ENCODE measurements at places on chromosomes 16 and 17.

DNA sequence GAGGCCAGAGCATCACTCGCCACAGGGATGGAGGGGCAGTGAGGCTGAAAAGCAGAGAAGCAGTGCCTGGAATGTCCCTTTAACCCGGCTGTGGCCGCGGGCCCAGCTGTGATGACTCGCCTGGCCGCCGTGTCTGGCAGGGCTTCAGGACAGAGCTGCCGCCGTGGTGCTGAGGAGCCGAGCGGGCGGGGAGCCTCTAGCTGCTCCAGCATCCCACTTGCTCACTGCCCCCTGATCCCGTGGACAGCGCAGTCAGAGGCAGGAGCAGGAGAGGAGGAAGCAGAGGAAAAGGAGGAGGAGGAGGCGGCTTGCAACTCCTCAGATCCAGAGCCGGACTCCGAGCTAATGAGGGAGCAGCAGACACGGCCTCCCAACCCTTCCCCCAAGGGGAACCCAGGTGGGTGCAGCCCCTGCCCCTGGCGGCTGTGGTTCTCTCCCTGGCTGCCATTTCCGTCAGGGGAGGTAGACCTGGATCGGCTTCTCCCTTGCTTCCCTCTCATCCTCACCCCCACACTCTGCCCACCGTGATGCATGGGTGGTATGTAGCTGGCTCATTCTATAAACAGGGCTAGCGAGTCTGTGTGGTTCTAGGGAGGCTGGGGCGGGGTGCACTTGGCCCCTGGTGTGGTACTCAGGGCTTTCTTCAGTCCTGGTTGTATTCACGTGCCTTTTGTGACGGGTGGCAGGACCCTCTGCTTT is 165.7 kb downstream of the CMIP start:
- DNase-seq, result no peak

GRCh38 chr16:65876624-65877023 is 489.9 kb upstream of the CDH5 start:
- no peak for DNase-seq

GRCh38 chr16:637081-638018 is 1.2 kb upstream of the METTL26 start:
- no peak for DNase-seq

DNA sequence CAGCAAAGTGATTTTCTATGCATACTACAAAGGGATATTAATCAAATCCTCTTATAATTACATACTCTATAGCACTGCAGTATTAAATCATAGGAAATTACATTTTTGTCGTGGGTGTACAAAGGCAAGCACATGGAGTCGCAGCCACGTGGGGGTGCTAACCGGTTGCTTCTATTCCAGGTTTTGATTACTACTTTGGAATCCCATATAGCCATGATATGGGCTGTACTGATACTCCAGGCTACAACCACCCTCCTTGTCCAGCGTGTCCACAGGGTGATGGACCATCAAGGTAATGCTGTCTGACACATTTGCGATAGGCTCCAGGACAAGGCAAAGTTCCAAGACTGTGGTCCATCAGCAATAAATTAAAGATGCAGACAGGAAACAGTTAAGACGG is 60.1 kb downstream of the ARSG start:
- no peak for DNase-seq

GRCh38 chr17:77504652-77505155 is 363.9 kb downstream of the SEC14L1 start:
- no peak for DNase-seq

GRCh38 chr17:17467016-17467415 is 9.8 kb upstream of the MED9 start:
- peak; percentile 28 for DNase-seq

DNA sequence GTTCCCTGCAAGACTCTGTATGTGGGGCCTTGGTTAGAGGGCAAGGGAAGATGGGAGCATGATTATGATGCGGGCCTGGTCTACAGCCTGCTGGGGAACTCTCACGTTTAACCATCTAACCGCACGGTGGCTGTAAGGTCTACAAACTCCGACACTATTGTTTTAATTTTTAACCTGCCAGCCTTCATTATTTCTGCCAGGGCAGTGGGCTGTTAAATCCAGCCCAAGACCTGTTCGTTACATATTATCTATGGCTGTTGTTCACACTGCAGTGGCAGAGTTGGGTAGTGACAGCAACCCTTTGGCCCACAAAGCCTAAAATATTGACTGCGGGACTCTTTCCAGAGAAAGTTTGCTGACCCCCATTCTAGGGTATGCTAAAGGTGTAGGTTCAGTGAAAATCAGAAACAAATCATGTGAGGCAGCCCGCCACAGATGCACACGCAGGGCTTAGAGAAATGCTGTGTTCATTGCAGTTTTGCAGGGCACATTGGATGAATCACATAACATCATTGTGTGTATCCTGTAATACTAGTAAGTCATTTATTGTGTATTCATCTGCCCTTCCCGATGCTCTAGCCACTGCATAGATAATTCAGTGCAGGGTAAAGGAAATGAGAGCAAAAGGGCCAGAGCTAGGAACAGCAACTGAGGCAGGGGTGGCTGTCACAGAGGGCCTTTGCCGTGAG is 14.3 kb downstream of the SNX29 start:
- DNase-seq, result no peak

GRCh38 chr17:1110862-1111598 is 68.8 kb downstream of the ABR start:
- peak; percentile 45 for DNase-seq

GRCh38 chr17:31094600-31095235 is at the start of gene NF1:
NF1 (plus strand) TSS chr17:31094977; CDS start chr17:31095310, 333 bp downstream.
- DNase-seq, result peak; percentile 91

- no peak for DNase-seq
These were observed 230.8 kb downstream of the TANC2 start for GRCh38 chr17:63196772-63197335.

GRCh38 chr16:87166934-87167333 is 150.3 kb downstream of the C16orf95 start:
- no peak for DNase-seq

- DNase-seq, result peak; percentile 61
These were observed 25.5 kb downstream of the COPZ2 start for GRCh38 chr17:48012151-48012520.

- no peak for DNase-seq
These were observed 120.3 kb downstream of the MRM1 start for GRCh38 chr17:36721560-36722120.

GRCh38 chr17:55158439-55158838 is 106.3 kb upstream of the HLF start:
- DNase-seq, result no peak

- no peak for DNase-seq
These were observed 44.9 kb upstream of the PIK3R6 start for GRCh38 chr17:8912084-8912981.

DNA sequence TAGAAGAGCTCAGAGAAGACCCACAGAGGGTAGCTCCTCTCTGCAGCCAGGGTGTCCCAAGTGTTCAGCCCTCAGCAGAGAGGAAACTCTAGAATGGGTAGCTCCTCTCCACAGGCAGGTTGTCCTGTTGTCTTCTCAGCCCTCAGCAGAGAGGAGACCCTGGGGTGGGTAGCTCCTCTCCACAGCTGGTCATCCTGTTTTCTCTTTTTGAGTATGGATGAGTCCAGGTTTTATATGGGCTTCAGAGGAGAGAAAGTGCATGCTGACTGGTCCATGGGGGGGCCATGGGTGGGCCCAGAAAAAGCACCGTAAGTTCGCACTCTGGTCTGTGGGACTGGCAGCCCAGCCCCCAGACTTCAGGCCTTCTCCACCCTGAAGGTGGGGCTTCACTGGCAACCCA is 48.4 kb downstream of the ESRP2 start:
- no peak for DNase-seq

DNA sequence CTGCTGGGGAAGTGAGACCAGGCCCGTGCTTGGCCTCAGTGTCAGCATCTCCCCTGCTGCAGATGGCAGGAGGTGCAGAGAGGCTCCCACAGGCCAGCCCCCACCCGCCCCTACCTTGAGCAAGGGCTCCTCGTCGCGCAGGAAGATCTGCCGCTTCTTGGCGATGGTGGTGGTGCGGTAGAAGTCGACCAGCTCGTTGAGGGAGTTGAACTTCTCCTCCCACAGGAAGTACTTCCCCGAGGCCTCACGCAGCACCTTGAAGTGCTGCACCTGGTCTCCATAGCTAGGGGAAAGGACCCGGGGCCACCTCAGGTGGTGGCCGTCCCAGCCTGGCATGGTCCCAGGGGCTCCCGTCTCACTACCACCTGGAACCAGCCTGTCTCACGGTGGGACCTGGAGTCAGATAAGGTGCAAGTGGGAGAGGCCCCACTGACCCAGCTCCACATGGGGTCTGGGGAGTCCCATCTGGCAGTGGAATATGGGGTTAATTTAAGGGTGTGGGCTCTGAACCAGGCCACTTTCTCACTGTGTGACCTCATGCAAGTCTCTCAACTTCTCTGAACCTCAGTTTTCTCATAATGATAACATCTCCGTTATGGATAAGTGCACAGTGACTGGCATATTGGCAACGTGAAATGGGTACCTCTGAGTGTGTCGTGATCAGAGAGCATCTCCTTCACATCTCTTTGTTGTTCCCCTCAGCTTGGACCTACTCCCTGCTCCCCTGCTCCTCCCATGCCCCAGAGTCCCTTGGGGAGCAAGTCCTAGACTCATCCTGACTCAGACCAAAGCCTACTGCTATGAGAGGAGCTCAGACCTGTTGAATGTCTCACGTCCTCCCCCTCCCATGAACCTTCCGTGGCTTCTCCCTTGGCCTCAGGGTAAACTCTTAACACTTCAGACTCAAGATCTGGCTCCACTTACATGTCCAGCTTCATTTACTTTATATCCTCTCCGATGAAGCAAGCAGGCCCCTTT is 19.8 kb upstream of the FAM83G start:
- DNase-seq, result no peak

DNA sequence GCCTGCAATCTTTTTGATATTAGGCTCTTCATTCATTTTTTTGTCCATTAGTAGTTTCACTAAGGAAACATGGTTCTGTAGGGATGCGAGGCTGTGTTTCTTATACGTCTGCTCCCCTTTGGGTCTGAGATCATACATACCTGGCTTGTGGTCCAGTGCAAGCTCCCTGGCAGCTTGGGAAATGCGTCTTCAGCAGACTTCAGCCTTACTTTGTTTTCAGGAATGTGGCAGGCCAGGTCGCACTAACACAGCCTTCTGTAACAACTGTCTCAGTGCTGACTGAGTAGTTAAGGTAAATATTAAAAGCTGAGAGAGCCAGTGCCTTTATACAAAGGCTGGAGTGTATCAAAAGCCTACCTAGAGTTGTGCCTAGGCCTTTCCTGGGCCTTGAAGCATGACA is 970.5 kb upstream of the EEF2KMT start:
- no peak for DNase-seq

- DNase-seq, result no peak
These were observed 46.9 kb upstream of the CBFA2T3 start for GRCh38 chr16:89023621-89024511.

DNA sequence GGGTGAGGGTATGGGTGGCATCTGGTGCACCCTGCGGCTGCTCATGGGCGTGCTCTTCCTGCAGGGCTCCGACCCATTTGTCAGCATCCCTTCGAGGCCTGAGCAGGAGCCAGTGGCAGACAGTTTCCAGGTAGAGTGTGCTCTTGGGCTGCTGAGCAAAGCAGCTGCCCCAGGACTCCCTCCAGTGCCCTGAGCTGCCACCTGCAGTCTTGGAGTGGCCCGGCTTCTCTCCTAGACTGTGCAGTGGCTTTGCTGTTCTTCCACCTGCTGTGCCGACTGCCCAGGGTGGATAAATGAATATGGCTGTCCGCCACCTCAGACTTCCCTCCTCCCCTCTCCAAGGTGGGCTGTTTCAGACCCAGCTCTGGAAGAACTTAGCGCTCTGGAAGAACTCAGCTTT is 10.8 kb upstream of the JPT2 start:
- no peak for DNase-seq

Measured in NCI-H446 treated with DMSO at 0.1 percent for 48 hours (cell line).